Esophagus squamous epithelium (tissue), 5 donors: ENCODE measurements at places on chromosomes 6 and 20. TPM values are rescaled to one million over a fixed set of nuclear protein-coding genes. Genes with fewer than 3 reads are reported as not detected.

GRCh38 chr20:37992802-37993409 lies 40.4 kb downstream of the TTI1 start:
- no peak for DNase-seq

Gene KCNK15
- total RNA-seq, result 2.5 TPM

DNA sequence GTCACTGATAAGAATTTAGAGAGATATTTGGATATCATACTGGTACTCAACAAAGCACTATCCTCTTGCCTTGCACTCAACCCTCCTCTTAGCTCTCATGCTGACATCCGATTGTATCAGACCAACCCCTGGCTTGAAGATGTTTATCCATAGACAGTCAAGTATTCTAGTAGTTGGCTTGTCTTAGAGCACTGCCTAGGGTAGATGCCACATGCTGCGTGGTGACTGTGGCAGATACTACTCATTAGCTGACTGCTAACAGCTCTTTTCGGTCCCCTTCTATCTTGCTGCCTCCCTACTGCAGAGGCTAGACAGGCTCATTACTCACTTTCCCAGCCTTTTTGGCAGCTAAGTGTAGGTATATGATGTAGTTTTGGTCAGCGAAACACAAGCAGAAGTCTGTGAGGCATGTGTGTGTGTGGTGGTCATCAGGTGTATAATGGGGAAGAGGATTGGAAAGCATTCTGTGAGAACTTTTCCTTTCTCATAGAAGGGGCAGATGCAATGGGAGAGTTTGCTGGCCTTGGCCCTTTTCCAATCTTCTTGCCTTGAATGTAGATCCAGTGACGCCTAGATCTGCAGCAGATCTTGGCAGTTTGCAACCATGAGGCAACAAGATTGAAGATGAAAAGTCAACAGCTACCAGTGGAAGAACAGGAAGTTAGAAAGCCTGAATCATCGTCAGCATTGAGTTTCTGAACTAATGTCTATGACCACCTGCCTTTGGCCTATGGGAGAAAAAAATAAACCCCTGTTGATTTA lies 4.4 kb upstream of the IFNGR1 start:
- no peak for DNase-seq

Gene LY6G5B
- total RNA-seq, result 2.8 TPM

Gene LY6G6F
- total RNA-seq, result not detected
